ENCODE measurements at places on chromosomes 12 and 14. TPM values are rescaled to one million over a fixed set of nuclear protein-coding genes. Genes with fewer than 3 reads are reported as not detected.
A peak's percentile ranks its signal among the peaks of the same experiment; 100 is the strongest.

The GYS2 gene
- not detected for total RNA-seq

The GUCY2C gene
- total RNA-seq, result not detected

The FNTB gene
- 14.3 TPM for total RNA-seq

The FERMT2 gene
- total RNA-seq, result 0.93 TPM

The CD163 gene
- 5.6 TPM for total RNA-seq

The DBX2 gene
- not detected for total RNA-seq

The PLCZ1 gene
- not detected for total RNA-seq

- H3K27ac ChIP-seq, result no peak overlapping the region
- H3K4me1 ChIP-seq, result no peaks in the 10 kb centered on the region
- no peaks in the 10 kb centered on the region for H3K27me3 ChIP-seq
- no peak for DNase-seq
Measured at GRCh38 chr14:47843236-47843635, 167.8 kb upstream of the MDGA2 start.

GRCh38 chr12:123071857-123072256 is 79.0 kb downstream of the PITPNM2 start:
- DNase-seq, result no peak
- H3K4me1 ChIP-seq, result peaks cover 53% of the 10 kb centered on the region
- no peak overlapping the region for H3K4me3 ChIP-seq
- no peaks in the 10 kb centered on the region for H3K36me3 ChIP-seq
- H3K27ac ChIP-seq, result no peak overlapping the region

DNA sequence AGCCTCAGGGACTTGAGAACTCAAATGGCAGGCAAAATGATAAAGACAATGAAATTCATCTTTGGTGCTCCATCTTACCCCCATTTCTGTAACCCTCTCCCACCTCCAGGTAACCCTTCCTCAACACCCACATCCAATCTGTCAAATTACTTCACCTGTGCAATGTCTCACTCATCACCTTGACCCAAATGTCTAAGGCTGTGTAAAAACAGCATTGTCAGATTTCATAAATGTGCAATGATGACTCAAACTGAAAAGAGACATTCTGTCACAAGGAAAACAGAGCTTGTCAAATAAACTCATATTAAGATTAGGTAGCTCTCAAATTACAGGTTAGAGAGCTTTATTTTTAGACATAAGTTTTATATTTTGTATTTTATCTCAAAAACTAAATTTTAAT is 19.9 kb upstream of the COCH start:
- no peak for DNase-seq
- H3K4me3 ChIP-seq, result no peak overlapping the region
- no peaks in the 10 kb centered on the region for H3K36me3 ChIP-seq

DNA sequence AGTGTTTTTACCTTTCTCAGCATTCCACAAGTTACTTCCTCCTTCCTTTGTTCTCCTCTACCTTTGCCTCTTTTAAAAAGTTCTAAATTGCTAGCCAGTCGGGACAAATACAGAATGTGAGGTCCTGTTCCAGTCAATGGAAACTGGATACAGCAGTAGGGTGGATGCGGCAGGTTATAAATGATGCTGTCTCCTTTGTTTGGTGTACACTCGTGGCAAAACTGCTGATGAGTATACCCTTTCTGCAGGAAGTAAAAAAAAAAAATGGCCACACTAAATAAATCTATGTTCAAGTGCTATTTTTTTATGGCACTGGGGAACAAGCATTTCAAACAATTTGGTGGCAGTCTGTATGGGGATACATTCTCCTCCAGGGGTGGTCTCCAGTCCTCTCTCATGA is 27.5 kb downstream of the KLRK1 start:
- no peaks in the 10 kb centered on the region for H3K36me3 ChIP-seq
- H3K4me1 ChIP-seq, result peaks cover 34% of the 10 kb centered on the region
- no peaks in the 10 kb centered on the region for H3K27me3 ChIP-seq
- H3K27ac ChIP-seq, result peak overlapping the region; percentile 80
- H3K4me3 ChIP-seq, result no peak overlapping the region

GRCh38 chr12:110641521-110641920 is 27.6 kb downstream of the TCTN1 start:
- H3K4me1 ChIP-seq, result no peaks in the 10 kb centered on the region
- no peaks in the 10 kb centered on the region for H3K36me3 ChIP-seq
- H3K4me3 ChIP-seq, result no peak overlapping the region

GRCh38 chr12:2183556-2184541 is 131.1 kb downstream of the CACNA1C start:
- H3K4me3 ChIP-seq, result no peak overlapping the region
- peaks cover 5% of the 10 kb centered on the region for H3K27me3 ChIP-seq

DNA sequence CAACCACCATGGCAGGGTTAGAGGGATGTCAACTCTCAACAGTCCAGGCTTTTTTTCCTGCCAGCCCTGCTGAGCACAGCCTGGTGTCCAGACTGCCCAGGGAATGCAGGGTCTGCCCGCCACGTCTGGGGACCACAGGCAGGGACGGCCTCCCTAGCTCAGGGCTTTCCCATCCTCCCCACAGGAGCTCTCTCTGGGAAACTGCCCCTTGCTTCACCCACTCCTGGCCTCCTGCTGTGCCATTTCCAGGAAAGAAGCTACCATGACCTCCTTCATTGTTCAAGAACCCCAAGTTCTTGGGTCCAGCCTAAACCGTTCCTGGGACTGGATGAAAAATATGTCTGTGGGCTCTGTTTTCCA is 4.8 kb downstream of the SCNN1A start:
- peaks cover 15% of the 10 kb centered on the region for H3K4me1 ChIP-seq
- H3K36me3 ChIP-seq, result no peaks in the 10 kb centered on the region
- no peak overlapping the region for H3K4me3 ChIP-seq
- no peaks in the 10 kb centered on the region for H3K27me3 ChIP-seq

GRCh38 chr12:126890097-126890496 is 1376.9 kb upstream of the TMEM132C start:
- no peaks in the 10 kb centered on the region for H3K4me1 ChIP-seq
- no peak for DNase-seq
- H3K4me3 ChIP-seq, result no peak overlapping the region
- H3K27me3 ChIP-seq, result no peaks in the 10 kb centered on the region

- peaks cover 18% of the 10 kb centered on the region for H3K4me1 ChIP-seq
- no peak overlapping the region for H3K27ac ChIP-seq
- H3K4me3 ChIP-seq, result no peak overlapping the region
- H3K27me3 ChIP-seq, result no peaks in the 10 kb centered on the region
Measured at GRCh38 chr12:91980389-91980821, 165.2 kb downstream of the BTG1 start.

DNA sequence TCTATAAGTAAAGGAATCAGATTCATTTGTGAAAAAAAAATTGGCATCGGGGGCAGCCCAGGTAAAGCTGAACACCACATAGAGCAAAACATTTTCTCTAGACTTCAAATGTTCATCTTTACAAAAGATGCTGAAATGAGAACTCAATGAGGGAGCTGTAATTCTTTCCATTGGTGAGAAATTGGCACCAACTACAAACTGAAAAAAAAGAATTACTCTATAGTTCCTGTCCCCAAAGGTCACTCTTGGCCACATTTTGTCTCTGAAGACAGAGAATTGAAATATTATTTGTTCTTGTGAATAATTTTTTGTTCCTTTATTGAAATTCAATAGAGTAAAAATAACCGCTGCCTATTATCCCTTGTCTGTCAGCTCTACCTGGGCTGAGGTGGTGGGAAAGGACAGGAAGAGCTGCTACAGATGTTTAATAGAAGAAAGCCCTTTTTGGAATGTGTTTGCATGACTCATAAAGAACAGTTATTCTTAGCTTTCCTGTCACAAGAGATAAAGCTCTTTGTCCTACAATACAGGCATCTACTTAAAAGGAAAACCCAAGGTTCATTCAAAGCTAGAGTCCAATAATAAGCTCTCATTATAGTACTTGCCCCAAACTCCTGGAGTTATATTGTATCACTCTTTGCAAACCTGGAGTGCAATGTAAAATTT is 380.1 kb upstream of the KITLG start:
- no peaks in the 10 kb centered on the region for H3K36me3 ChIP-seq
- no peak overlapping the region for H3K27ac ChIP-seq
- no peaks in the 10 kb centered on the region for H3K27me3 ChIP-seq

GRCh38 chr12:49821373-49822287 is 6.6 kb downstream of the NCKAP5L start:
- H3K27me3 ChIP-seq, result no peaks in the 10 kb centered on the region
- no peak overlapping the region for H3K4me3 ChIP-seq
- no peak for DNase-seq
- H3K4me1 ChIP-seq, result peaks cover 14% of the 10 kb centered on the region
- no peaks in the 10 kb centered on the region for H3K36me3 ChIP-seq

GRCh38 chr12:85803231-85803630 is 33.0 kb downstream of the RASSF9 start:
- no peaks in the 10 kb centered on the region for H3K4me1 ChIP-seq
- DNase-seq, result no peak
- no peak overlapping the region for H3K27ac ChIP-seq
- H3K36me3 ChIP-seq, result no peaks in the 10 kb centered on the region
- H3K27me3 ChIP-seq, result no peaks in the 10 kb centered on the region

DNA sequence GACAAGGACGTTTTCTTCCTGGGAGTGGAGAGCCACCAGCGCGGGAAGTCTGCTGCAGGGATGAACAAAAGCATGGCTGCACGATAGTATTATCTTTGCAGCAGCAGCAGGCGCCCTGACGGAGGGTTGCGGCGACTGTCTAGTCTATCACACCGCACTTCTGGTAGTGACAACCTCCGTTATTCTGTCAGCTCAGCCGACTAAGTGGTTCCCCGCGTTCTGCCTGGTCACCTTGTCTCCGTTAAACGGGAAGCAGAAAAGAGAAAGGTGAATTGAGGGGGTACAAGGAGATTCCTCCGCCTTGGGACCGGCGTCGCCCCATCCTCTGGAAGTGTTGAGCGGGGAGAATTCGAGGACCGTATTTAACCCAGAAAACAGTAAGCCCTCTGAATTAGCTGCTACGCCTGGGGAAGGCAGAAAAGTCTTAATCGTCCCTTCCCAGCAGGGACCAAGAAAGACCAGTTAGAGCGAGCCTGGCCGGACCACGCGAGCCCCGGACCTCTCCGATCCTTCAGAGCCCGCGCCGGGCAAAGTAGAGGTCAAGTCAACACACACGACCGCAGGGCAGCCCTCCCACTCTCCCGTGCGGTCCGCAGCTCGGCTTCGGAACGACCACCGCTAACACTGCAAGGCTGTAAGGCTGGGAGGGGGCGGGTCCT is 536 bp upstream of the DAAM1 start:
- H3K4me3 ChIP-seq, result peak overlapping the region; percentile 90
- H3K27ac ChIP-seq, result peak overlapping the region; percentile 91
- peaks cover 8% of the 10 kb centered on the region for H3K4me1 ChIP-seq
- H3K36me3 ChIP-seq, result no peaks in the 10 kb centered on the region

- no peaks in the 10 kb centered on the region for H3K27me3 ChIP-seq
- peaks cover 22% of the 10 kb centered on the region for H3K4me1 ChIP-seq
- no peaks in the 10 kb centered on the region for H3K36me3 ChIP-seq
- DNase-seq, result no peak
Measured at GRCh38 chr12:50218386-50218785, 51.2 kb upstream of the CERS5 start.

- H3K27me3 ChIP-seq, result no peaks in the 10 kb centered on the region
- no peaks in the 10 kb centered on the region for H3K4me1 ChIP-seq
- no peak overlapping the region for H3K4me3 ChIP-seq
- H3K36me3 ChIP-seq, result no peaks in the 10 kb centered on the region
- DNase-seq, result no peak
- H3K27ac ChIP-seq, result no peak overlapping the region
Measured at GRCh38 chr12:77609016-77609415, 221.7 kb upstream of the NAV3 start.
